ENCODE measurements at places on chromosomes 13 and 19.

- DNase-seq: no peak
These were observed 440.4 kb downstream of the FGF9 start for GRCh38 chr13:22111152-22111783.

GRCh38 chr13:59677966-59678814, 485.5 kb downstream of the DIAPH3 start:
- no peak for DNase-seq

- no peak for DNase-seq
These were observed 17.3 kb downstream of the NUFIP1 start for GRCh38 chr13:44971656-44972595.

DNA sequence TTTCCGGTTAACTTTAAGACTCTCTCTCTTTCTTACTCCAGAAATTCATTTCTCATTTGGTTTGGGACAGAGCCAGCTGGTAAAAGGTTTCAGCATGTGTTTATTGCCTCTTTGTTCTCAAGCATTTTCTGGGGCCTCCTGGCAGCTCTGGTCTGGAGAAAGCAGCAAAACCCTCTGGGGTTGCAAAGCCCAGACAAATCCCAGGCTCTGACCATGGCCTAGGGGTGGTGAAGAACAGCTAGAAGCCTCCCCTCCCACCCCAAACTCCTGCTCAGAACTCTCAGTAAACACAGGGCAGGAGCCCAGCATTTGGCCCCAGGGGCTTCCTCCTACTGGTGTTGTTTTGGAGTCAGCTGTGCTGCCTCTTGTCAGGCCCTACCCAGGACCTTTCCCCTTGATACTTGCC, 124.2 kb upstream of the SERP2 start:
- no peak for DNase-seq

GRCh38 chr13:77359171-77359570, 32.3 kb upstream of the MYCBP2 start:
- no peak for DNase-seq

Measured in CD4-positive, alpha-beta T cell treated with Interleukin-4 for 1 hour (primary cell).